Stimulated activated CD4-positive, alpha-beta T cell treated with anti-CD3 and anti-CD28 coated beads, Interleukin-15, amount 100 ng/mL, for 48 hours (primary cell): ENCODE measurements at places on chromosomes 5 and 9.

GRCh38 chr9:71604197-71605063, 163.9 kb downstream of the CEMIP2 start:
- peak; percentile 76 for DNase-seq

- DNase-seq: no peak
Observed at GRCh38 chr9:13570068-13570974, 290.8 kb upstream of the MPDZ start.

GRCh38 chr9:130638284-130639123, 25.9 kb upstream of the PRDM12 start:
- DNase-seq: no peak

DNA sequence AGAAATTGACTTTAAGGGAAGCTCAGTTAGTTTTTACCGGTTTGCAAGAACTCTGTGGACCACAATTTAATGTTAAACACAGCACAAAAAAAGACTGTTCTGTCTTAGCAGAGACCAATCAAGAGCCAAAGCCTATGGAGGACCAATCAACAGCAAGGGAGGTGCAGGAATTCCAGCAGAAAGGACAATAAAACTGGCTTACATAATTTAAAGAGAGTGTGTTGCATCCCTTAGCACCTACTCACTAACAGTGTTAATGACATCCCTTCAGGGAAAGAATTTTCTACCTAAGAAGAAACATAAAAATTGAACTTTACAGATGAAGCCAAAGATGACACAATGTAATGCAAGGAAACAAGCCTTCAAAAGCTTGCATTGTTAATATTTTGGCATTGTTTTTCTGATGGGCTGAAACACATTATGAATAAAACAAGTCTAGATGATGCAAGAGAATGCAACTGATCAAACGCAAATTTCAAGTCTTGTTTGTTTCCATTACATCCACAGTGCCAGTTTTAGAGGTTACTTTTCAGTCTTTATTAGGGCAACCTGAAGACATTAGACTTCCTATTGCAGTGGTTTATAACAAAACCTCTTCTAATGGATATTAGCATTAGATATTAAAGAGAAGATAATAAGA, 111.3 kb upstream of the FST start:
- DNase-seq: no peak

DNA sequence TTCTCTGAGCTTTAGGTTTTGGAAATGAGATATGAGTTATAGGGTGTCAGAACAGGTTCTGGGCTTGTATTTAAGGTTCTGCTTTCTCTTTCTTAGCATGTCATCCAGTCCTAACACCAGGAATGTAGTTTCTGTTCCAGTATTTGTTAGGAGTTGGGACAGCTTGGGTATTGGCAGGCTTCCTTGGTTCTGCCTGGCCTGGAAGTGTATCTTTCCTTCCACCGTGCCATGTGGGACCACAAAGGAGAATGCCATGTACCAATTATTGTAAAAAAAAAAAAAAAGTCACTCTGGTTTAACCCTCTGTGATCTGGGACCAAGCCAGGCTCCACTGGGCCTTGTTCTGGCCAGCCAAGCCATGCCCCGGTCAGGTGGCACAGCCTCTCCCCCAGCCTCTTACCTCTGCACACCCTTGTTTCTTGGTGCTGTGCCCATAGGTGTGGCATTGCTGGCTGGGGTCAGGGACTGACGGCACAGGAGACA, 47.8 kb downstream of the ARHGAP26 start:
- no peak for DNase-seq

DNA sequence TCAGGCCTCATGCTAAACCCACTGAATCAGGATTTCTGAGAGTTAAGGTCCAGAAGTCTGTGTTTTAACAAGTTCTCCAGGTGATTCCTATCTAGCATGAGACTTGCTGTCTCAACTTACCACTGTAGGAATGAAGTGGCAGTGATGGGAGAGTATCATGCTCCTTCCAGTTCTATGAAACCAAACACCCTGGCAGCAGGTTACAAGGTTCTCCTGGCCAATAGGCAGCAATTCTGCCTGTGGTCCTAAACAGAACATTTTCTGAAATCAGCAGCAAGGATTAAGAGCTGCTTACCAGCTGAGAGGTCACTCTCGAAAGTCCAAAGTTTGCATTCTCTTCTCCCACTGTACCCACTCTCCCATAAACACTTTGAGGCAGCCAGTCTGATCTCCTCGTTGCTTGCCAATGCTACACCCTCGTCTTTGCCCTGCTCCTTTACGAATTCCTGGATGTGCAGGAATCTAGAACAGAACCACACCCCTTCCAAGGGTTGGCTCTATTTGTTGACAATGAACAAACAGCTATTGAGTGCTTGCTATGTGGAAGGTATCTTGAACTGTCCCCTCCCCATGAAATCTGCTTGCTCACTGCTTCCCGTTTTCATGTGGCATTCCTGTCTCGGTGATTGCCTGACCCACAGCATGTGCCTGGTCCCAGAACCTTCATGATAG, 100.5 kb downstream of the TMEM174 start:
- no peak for DNase-seq
